ENCODE measurements at places on chromosomes 12 and 14.
A peak's percentile ranks its signal among the peaks of the same experiment; 100 is the strongest.

DNA sequence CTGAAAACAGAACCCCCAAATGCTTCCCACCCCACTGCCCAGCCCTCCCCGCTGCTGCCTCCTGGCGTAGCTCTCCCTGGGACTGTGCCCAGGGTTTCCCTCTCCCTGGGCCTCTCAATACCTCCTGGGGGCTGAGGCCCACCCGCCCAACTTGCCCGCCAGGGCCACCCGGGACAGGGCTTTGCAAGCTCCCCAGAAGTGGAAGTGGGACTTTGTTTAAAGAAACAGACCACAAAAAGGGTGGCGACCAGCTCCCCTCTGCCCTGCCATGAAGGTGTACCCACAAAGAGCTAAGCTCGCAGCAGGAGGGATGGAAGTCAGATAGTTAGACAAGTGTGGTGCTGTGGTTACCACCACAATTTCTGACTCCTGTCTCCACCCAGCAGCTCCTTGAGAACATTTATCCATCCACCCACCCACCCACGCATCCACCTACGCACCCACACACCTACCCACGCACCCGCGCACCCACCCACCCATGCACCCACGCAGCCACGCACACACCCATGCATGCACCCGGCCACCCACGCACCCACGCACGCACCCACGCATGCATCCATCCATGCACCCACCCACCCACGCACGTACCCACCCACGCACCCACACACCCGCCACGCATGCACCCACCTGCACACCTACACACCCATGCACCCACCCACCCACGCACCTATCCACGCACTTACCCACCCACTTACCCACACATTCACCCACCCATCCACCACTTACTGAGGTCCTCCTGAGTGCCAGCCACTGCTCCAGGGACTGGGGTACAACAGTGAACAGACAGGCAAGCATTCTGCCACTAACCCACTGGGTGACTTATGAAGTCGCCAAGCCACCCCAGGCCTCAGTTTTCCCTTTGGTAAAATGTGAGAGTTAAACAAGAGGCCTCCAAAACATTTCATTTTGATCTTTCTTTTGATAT is 127.3 kb downstream of the SCARB1 start:
- no peak for DNase-seq

DNA sequence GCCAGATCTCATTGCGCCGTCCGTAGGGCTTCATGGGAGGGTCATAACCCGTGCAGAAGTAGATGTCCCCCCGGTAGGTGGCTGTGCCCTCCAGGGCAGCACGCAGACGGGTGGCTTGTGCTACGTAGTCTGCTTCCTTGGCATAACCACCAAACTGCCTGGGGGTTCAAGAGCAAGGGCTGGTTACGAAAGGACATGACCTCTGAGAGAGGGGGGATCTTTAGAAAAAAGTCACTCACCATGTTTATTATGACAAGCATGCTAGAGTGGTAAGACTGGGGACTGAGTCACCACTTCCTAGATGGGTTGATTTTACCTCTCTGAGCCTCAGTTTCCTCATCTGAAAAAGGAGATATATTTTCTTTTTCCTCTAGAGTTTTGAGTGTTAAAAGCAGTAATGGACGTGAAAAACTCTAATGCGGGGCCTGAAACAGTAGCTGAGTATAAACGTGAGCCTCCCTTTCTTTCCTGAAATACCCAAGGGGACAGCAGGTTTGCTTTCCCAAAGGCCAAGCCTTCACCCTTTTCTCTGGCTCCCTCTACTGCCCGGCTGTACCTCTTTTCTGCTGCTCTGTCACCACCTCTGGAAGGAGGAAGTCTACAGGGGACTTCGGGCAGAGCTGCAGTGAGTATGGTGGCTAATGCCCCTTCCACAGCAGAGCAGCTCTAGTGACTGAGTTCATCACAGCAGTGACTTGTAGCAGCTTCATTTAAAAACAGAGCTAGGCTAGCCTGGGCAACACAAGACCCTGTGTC is 23.5 kb upstream of the GPRC5D start:
- DNase-seq, result peak; percentile 60

DNA sequence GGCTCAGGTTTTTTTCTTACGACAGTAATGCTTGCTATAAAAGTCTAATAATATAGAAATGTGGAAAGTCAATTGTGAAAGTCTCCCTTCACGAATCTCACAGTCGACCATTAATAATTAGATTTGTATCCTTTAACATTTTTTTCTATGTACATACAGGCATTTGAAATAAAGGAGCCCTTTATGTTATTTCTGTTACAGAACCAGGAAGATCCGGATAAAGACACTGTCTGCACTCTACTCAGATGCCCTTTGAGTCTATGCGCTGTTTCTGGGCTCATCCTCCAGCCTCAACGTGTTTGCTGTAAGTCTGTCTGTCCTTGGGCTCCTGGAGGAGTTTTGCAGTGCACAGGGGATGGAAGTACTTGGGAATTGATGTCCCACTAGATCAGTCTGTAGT is 212.2 kb upstream of the ATP2B1 start:
- no peak for DNase-seq

- DNase-seq, result no peak
Measured at GRCh38 chr12:94239332-94239993, 91.1 kb downstream of the PLXNC1 start.

DNA sequence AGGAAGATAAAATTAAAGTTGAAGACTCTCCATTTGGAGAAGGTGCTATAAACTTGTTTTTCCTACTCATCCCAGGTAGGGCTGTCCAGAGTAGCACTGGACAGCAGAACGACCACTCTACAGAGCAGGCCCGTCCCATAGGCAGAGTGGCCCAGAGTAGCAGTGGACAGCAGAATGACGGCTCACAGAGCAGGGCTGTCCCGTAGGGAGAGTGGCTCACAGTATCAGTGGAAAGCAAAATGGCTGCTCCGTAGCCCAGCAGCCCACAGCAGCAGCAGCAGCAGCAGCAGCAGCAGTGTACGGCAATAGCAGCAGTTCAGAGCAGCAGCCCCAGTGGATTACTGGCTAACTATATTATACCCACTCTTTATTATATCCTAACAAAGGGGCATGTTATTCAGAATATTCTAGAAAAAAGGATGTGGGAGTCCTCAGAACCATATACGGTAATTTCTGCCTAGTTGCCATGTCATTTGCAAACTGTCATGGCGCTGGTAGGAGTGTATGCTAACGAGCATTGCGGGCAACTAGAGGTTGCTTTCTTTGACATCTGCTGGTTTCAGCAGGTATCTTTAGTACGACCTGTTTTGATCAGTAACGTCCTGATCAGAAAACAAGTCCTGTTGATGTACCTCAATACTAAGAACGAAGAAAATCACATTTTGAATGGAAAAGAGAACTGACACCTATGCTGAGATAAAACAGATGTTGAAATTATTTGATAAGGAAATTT is 567.3 kb downstream of the SLC16A7 start:
- DNase-seq, result no peak

DNA sequence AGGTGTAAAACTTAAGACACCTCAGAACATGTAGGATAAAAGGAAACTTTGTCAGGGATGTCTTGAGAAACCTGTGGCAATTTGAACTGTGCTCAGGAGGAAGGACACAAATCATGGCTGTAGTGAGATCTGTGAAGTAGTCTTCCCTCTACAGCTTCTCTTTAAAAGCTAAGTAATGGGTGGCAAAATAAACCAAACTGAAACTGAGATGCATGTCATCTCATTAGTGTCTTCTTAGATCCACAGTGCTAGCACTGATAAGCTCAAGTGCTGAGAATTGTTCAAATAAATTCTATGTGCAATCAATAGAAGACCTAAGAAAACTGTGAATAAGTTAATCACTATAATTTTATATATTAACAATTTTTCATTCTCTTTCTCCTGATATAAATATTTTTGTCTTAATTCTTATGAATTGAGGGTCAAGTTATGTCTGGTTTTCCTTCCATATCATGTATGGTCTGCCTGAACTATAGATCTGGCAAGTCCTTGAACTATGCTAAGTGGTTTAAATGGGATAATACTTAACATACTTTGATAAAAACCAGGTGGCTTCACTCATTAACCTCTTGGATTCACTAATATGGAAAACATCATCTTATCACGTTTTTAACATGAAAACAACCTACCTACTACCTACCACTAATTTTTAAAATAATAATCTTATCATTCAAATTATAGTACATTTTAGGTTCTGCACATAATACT is 27.2 kb downstream of the SYT1 start:
- no peak for DNase-seq

DNA sequence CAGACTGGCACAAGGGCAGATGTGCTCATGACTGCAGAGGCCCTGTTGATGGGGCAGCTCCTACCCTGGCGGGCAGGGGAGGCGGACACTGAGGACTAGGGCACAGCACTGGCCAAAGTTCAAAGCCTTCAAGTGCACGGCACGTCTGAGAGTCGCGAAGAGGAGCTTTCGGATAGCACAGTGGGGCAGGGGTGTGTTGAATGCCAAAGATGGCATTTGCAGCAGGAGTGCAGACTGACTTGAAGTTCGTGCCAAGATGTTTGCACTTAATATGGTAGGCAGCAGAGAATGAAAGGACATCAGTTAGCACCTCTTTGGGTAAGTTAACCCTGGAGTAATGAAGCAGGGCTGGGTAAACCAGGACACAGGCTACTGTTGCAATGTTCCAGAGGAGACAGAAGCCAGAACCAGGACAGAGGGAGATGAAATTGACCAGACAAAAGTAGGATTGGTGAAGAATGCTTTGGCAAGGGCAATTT is 6.7 kb upstream of the EML1 start:
- DNase-seq, result no peak

- no peak for DNase-seq
Measured at GRCh38 chr14:76465664-76466063, 89.7 kb downstream of the ESRRB start.

DNA sequence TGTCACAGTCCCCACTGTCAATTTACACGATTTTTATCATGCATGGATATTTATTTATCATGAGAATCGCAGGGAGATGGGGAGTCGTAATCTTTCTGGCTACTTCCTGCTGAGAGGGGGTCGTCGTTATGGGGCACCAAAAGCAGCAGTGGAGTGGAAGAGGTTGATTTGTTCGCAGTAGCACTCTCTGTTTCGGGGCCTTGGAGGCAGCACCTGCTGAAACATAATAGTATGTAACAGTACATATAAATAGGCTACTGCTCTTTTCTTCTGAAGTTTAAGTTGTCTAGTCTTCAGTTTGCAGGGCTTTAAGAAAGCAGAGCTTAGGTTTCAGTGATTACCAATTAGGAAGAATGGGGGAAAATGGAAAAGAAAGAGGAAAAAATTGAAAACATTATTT is 3.8 kb downstream of the SOAT2 start:
- DNase-seq, result no peak

DNA sequence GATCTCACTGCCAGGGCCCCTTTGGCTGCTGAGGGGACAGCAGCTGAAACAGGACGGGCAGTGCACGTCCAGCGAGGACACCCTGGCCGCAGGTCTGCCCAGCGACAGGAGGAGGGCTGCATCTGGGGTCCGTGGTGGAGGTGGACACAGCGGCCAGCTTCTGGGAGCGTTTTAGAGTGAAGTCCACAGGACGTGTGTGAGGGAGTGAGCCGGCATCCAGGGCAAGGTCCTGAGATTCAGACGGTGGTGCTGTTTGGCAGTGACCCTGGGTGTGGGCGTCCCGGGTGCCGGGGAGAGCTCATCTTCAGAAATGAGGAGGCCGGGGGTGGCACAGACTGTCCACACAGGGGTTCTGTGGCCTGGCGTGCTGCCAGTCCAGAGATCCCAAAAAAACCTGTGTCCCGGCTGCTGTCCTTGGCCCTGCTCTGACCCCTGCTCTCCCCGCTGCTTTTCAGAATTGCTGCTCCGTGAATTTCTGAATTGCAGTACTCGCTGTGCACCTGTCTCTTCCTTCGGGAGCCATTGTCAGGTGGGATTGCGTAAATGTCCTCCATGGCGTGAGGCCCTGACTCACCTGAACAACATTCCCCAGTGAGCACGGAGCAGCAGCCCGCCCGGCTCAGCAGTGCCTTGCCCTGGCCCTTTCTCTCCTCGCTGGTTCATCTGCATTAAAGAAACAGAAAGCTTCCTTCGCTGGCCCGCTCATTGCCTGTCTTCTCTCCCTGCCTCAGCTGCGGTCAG is 183.5 kb upstream of the C14orf180 start:
- no peak for DNase-seq

DNA sequence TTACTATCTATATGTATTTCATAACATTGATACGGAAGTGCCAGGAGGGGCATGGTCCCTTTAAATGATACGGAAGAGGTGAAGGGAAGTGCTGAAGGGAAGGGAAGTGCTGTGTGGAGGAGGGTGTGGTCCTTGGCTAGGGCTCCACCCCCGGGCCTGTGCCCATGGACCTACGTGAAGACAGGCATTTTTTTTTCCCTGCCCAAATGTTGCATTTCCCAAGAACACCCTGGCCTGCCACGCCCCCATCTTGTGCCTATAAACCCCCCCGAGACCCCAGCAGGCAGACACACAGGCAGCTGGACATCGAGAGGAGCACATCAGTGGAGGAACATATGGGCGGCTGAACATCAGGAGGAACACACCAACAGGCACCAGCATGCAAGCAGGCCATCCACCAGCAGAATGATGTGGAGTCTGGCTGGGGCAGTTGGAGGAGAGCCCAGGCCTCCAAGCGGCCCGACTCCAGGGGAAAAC is 134.1 kb downstream of the SLC41A2 start:
- no peak for DNase-seq

DNA sequence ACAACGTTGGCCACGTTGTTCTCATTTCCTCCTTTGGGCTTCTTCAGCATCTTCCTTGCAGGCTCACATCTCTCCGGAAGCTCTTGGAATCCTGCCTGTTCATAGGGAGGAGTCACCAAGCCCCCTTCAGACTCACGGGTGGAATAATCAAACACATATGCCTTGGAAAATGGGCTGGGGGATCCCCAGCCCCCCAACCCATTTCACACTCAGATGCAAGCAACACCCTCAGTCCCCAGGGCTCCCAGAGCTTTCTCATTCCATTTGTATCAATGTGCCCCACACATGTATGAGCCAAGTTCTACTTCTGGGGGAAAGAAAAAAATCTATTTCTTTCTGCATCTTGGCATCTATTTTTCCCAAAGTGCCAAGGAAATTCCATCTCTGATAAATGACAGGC is 33.1 kb downstream of the WSCD2 start:
- DNase-seq, result no peak

- no peak for DNase-seq
Measured at GRCh38 chr12:113345318-113345717, 10.4 kb upstream of the SLC8B1 start.

Data from D341Med (cell line).